ENCODE measurements at places on chromosomes 2 and 18.
A peak's percentile ranks its signal among the peaks of the same experiment; 100 is the strongest.

GRCh38 chr2:140893685-140894084 is 1237.1 kb downstream of the LRP1B start:
- peak; percentile 89 for DNase-seq

DNA sequence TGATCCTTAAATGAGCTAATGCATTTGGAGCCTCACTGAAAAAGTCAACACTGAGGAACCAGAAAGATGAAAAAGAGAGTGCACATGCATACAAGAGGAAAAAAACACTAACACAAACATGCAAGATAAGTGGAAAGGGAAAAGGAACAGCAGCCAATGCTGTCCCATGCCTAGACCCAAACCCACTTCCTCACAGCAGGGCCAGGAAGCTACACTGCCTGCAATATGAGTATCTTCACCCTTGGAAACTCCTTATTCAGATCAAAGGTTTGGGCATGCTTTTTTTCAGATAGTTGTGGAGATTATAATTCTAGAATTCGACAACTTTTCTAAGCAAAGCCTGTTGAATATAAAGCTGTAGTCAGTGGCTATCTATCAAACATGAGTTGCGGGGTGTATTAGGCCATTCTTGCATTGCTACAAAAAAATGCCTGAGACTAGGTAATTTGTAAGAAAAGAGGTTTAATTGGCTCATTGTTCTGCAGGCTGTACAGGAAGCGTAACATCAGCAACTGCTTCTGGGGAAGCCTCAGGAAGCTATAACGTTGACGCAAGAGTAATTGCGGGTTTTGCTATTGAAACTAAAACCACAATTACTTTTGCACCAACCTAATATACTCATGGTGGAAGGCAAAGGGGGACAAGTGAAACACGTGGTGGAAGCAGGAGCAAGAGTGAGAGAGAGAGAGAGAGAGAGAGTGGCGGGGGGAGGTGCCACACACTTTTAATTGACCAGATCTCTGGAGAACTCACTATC is 138.2 kb downstream of the MBD2 start:
- no peak for DNase-seq

DNA sequence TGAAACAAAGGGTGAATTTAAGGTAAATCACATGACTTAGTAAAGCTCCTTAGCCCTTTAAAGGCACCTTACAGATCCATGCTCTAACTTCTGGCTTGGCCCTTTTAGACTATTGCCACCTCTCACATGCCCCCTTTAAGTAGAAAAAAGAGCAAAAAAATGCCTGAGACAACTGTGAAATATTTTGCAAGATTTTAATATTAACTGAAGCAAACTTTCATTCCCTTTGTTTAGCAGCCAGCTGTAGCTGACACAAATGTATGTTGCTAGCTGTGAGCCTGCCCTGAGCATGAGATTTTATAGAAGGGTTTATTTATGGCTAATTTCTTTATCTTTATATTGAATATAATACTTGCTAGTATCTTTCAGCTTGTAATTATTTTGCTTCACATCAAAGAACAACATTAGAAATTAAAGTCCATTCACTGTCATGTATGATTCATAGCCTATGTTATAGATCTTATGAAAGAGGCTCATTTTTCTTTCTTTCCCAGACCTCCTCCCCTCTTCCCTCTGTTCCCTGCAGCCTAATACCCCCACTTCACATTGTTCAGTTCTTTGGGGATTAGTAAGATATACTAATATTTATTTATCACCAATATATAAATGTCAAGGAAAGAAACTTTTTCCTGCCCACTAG is 637.2 kb upstream of the ZEB2 start:
- DNase-seq, result peak; percentile 40

GRCh38 chr2:10405448-10405847 is 42.7 kb downstream of the ODC1 start:
- DNase-seq, result peak; percentile 94

DNA sequence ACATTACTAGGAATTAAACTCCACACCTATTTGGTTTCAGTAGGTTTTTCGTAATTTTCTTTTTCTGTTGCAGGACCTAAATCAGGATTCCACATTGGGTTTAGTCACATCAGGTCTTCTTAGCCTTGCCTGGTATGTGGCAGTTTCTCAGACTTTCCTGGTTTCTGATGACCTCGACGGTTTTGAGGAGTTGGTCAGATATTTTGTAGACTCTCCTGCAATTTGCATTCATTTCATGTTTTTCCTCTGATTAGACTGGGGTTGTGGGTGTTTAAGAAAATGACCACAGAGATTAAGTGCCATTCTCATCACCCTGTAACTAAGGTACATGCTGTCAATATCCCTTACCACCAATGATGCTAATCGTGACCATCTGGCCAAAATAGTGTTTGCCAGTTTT is 97.3 kb upstream of the ST6GAL2 start:
- no peak for DNase-seq

- DNase-seq, result peak; percentile 77
Measured at GRCh38 chr18:6920099-6920955, 190.8 kb downstream of the ARHGAP28 start.

DNA sequence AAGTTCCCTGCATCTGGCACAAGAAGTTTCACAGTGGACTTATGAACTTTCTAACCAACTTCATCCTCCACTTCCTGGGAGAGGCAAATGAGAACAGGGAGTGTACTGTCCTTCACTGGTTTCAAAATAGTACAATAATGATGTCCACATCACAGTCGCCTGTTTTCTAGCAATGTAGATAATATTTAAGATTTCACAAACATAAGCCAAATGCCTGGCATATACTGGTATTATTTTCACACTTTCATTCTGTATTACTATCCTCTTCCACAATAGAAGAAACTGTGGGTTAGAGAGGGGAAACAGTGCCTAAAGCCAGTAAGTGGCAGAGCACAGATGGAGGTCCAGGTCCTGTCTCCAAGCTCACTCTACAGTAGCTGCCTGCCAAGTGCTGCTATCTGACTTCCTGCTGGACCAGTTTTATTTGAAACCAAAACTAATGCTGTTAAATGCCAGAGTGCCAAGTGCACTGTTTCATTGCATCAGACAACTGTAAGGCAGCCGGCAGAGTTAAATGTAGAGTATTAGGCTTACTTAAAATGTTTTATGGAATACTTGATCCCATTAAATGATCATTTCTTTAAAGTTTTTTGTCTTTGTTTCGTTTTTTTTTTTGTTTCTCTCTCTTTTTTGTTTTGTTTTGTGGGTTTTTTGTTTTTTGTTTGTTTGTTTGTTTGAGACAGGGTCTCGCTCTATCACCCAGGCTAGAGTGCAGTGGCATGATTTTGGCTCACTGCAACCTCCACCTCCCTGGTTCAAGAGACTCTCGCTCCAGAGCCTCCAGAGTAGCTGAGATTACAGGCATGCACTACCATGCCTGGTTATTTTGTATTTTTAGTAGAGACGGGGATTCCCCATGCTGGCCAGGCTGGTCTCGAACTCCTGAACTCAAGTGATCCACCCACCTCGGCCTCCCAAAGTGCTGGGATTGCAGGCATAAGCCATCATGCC is 15.1 kb downstream of the COBLL1 start:
- DNase-seq, result no peak

DNA sequence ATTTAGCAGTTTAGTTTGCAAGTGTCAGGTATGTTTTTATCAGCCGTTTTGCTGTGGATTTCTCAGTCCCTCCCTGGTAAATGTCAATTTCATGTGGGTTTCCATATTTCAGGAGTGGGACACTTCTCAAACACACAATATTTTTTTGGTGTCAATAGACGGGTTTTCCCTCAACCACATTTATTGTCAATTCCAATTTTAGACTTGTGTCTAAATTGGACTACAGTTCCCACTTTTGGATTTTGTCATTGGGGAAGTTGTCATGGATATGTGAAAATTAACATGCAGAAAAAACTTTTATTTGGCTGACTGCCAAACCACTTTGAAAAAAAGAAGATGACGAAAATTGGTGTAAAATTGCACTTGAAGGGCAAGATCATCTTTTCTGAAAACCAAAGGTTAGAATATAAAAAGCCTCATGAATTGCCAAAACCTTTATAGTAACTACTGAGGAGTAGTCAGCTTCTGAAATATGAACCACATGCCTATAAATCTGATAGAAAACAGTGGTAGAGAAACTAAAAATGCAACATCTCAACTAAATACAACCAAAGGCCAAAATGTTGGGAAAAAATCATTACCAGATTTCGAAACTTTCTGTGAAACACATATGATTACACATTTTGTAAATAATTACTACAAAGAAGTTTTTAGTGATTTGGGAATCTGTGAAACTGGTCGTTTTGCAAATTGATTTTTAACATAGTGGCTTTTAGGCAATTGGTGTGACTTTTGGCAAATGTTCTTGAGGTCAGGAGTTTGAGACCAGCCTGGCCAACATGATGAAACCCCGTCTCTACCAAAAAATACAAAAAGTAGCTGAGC is 106.4 kb downstream of the BCL2L11 start:
- peak; percentile 56 for DNase-seq

- DNase-seq, result peak; percentile 76
Measured at GRCh38 chr18:46324087-46324955, 220.1 kb downstream of the HAUS1 start.

- peak; percentile 96 for DNase-seq
Measured at GRCh38 chr18:22432657-22433137, 15.0 kb upstream of the CTAGE1 start.

DNA sequence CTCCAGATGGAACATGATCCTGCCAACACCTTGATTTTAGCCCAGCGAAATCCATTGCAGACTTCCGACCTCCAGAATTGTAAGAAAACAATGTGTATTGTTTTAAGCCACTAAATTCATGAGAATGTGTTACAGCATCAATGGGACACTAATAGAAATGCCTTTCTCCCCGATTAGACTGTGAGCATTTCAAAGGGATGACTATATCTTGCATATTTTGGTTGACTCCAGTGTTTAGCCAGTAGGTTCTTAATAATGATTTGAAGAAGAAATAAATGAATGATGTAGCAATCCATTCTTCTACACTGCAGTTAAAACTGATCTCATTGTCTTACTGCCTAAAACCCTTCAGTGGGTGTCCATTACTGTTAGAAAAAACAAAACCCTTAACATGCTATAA is 67.4 kb upstream of the ACVR1C start:
- peak; percentile 18 for DNase-seq

DNA sequence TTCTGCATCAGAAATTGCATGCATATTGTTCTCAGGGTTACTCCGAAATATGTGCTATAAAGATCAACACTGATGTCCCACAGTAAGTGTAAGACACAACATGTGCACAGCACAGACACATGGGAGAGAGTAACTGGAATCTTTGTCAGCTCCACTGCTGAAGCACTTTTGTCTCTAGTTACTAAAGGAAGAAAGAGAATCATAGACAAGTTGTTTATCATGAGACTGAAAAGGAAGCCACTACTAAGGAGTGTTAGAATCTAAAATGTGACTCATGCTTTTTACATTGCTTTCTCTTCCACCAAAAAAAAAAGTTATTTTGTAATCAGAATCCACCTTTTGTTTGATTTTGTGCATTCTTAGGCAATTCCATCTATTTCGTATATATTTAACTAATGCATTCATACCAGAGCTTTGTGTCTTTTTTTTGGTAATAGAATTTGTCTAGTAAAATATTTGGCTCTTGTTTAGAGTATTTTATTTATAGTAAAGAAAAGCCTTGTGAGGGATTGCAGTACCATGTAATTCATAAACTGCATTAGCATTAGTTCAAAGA is 502.4 kb downstream of the FBXO15 start:
- DNase-seq, result peak; percentile 47

DNA sequence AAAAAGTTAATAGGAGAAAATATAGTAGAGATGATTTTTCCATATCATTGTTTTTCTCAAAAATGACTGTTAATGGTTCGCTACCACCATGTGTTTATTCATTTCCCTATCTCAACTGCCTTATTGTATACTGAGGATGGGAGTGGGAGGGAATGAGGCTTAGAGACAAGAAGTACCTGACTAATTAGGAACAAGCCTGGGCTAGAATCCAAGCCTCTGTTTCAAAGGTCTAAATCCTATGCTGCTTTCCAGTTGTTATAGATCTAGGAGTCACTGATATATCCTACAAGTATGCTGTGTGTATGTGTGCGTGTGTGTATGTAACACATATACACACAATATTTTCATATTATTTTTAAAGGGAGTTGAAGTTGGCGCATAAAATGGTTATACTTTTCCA is 465.9 kb downstream of the EPHA4 start:
- no peak for DNase-seq

DNA sequence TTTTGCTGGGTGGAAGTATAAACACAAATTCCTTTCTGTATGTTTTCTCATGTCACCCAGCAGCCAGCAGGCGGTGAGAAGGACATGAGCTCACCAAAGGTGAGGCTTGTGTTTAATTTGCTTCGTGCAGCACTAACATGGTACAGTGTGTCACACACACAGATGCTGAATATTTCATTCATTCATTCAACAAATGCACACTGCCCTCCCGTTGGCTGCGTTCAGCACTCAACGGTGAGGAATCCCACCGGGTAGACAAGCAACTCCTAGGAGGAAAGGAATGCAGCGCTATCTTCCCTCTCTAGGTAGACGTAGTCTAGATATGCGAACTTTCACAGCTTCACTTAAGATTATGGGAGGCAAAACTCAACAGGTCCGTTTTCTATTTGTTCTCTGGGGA is 85.1 kb downstream of the LONRF2 start:
- no peak for DNase-seq

DNA sequence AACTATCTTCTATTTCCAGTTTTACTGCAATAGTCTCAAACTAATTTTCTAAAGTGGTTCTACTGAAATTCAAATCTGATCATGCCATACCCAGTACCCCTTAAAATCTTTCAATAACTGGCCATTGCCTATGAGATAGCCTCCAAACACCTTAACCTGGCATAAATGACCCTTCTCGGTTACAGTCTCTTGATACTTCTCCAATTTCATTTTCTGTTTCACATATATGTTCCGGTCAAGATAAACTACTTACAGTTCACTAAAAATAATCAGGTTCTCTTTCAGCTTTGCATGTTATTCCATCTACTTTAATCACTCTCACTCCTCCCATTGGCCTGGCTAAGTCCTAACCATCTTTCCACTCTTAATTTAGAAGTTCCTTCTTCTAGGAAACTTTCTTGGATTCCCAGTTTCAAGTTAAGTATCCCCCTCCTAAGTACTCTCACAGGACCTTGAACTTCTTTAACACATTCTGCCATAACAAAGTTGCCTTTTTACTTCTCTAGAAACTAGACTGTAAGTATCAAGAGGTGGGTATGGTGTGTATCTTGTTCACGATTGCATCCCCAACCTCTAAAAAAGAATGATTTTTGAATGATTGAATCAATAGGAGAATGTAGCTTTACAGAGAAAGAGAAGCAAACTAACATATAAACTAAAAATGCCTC is 110.2 kb upstream of the RBBP8 start:
- DNase-seq, result no peak

- DNase-seq, result peak; percentile 52
Measured at GRCh38 chr2:198054299-198054698, 249.9 kb downstream of the PLCL1 start.

- DNase-seq, result peak; percentile 38
Measured at GRCh38 chr2:24873619-24874018, 46.4 kb downstream of the ADCY3 start.

- DNase-seq, result no peak
Measured at GRCh38 chr2:27074738-27075565, 3.5 kb upstream of the EMILIN1 start.

DNA sequence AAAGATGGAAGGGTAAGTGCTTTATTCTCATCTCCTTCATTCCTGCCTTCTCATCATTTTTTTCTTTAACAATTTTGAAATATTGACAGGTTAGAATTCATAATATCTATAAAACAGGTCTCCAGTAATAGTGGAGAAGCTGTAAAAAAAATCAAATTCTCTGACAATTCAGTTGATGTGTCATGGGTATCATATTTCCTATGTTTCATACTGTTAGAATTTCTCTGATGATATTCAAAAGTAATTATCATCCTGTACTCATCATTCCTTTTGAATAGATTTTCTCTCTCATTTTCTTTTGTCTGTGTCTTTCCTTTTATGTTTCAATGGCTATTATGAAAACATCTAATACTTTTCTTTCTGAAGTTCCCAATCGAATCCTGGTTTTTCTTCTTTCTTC is 97.7 kb downstream of the CPS1 start:
- DNase-seq, result peak; percentile 23
